NCI-H2081 treated with DMSO at 0.1 percent for 48 hours (cell line): ENCODE measurements at places on chromosomes 1 and 21.
A peak's percentile ranks its signal among the peaks of the same experiment; 100 is the strongest.

DNA sequence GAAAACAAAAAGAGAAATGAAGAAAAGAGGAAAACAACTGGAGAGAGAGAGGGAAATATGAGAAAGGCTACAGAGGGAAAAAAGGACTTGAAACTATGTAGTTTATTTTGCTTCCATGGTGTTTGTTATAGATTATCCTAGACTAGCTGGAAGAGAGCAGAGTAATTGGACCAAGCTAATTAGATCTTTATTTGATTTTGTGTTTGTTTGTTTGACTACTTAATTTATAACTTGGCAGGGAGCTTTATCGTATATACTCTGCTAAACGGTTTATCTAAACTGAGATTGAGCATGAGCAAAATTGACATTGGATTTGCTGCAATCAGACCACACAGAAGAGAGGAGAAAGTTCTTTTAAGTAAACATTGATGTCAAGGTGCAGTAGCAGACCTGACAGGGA is 443.8 kb upstream of the USP24 start:
- no peak for DNase-seq

GRCh38 chr1:30366911-30367310 is 356.5 kb downstream of the MATN1 start:
- no peak for DNase-seq

GRCh38 chr1:247716546-247716945 is at the start of gene OR6F1:
Gene OR6F1, minus strand, starts transcription at chr1:247716646. Its CDS starts 3,891 bp downstream, at chr1:247712755.
- no peak for DNase-seq

- no peak for DNase-seq
Measured at GRCh38 chr1:210707300-210708240, 378.9 kb downstream of the HHAT start.

DNA sequence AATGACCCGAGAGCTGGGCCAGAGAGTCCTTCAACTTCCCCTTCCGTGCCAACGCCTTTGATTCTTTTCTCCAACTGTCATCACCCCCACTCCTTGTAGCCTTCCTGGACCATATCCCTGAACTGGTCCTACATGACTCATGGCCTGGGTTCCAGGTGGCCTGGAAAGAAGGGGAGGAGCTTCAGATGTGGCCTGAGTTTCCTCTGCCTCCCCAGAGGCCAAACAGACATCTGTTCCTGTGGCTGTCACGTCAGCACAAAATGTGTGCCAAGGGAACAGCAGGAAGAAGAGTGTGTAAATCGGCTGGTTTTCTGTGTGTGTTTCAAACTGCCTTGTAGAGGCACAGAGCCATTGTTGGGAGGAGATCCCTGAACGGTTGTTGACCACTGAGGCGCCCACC is 24.9 kb upstream of the KIRREL1 start:
- DNase-seq: no peak

- DNase-seq: no peak
Measured at GRCh38 chr21:25904044-25904695, 169.4 kb downstream of the GABPA start.

DNA sequence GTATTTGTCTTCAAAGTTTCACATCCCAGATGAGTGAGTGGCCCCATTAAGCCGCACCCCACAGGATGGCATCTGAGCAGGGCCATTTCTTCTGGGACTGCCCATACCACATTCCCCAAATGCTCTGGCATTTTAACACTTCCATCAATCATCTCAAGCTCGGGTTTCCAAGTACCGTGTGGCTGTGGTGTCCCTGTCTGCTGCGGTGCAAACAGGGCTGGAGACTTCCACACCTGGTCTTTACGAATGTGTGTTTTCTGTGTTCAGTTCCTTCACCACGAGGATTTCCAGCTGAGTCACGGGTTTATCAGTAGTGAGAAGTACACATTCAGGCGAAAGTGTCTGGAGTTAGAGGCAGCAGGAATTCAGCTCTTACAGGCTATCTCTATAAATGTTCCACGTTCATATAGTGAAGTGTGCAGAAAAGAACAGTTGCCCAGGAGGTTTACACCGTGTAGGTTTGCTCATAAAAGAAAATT is 195.2 kb downstream of the RHOU start:
- no peak for DNase-seq

- peak; percentile 36 for DNase-seq
Measured at GRCh38 chr1:153796786-153797659, 21.8 kb downstream of the SLC27A3 start.

- DNase-seq: no peak
Measured at GRCh38 chr1:170284951-170285350, 139.2 kb downstream of the NTMT2 start.

GRCh38 chr1:164760569-164760968 is 201.6 kb downstream of the PBX1 start:
- no peak for DNase-seq

DNA sequence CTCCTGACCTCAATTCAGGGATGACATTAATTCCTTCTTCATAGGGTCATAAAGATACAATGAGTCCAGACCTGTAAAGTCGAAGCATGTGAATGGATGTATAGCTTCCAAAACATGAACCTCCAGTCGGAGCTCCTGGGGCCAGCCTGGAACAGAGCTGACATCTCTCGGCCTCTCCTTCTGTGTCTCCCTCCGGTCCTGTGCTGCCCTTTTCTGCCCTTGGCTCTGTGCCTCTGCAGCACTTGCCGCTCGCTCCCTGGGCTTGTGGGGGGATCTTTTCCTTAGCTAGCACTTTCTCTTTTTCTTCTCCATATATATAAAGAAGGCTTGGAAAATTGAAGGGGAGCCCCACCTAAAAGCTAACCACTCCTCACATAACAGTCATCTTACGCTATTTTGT is 42.5 kb downstream of the TMCC2 start:
- DNase-seq: no peak

- DNase-seq: no peak
Measured at GRCh38 chr1:225998560-225999226, 450 bp downstream of the SDE2 start.

GRCh38 chr1:159084152-159084551 is 7.6 kb upstream of the AIM2 start:
- DNase-seq: no peak

DNA sequence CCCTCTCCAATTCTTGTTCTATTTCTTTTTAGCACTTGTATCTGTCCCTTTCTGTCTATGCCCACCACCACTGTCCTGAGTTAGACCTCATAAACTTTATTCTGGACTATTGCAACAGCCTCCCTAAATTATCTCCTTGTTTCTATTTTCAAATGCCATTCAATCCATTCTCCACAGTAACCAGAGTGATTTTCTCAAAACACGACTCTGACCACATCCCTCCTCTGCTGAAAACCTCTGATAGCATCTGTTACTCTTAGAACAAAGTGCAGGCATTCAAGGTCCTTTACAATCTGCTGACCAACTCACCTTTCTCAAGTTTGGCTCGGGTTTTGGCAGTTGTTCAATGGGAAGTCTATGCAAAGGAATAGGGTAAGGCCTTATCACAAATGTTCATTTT is 22.8 kb upstream of the GPX7 start:
- no peak for DNase-seq

DNA sequence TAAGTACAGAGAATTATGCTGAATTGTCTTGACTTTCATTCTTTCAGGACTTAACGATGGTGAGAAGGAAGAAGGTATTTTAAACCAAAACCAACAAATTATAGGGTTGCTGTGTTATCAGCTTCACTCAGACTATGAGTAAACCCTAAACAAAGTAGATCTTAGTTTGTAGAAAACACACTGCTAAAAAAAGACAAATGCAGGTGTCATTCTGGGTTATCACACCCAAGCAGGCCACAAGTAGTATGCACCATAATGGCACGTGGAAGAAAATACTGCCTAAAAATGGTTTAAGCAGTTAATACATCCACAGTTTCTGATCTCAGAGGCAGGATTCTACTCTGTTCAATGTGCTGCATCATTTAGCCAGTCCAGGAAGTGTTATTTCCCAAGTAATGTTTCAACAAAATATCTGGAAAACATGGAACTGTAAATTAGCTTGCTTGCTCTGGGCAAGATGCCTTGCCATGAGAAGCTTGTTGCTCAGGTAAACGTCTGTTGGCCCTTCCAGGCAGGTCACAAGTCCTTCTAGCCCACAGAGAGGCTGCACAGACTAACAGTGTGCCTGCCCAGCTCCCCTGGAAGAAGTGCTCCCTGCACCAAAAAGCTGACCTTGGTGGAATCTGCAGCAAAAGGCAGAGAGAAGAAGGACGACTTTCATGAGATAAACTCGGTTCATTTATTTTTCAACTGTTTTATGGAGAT is 4.1 kb downstream of the DIPK1A start:
- DNase-seq: no peak

GRCh38 chr1:157101149-157101548 is 1.5 kb upstream of the ETV3L start:
- no peak for DNase-seq

DNA sequence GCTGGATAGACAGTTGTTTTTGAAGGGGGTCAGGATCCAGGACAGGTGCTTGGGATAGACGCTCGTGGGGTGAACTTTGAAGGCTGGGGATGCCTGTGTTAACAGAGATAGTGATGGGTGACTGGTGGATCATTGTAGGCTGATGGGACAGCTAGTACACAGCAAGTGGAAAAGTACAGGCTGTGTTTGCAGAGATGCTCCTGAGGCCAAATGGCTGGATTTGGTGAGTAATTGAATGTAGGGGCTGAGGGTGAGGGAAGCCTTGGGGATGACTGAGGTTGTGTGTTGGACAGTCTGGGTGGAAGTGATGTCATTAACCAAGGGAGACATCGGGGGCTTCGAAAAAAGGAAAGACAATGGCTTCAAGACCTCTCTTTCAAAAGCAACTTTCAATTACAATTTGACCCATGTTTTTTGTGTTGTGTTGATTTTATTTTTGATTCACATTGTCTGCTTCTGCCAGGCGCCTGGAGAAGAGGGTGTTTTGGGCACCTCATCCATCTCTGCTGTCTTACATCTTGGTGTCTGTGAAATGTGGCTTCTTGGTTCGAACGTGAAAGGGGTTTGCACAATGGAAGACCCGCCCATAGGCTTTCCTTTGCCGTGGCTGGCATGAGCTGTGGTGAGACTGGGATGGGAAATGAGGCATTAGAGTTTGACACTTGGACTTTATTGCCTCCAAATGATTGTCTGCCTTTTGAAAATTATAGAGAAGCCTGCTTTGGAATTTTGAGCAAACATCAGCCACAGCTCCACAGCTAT is 147.5 kb downstream of the FOXD2 start:
- no peak for DNase-seq

- DNase-seq: no peak
Measured at GRCh38 chr1:62778208-62778607, 5.7 kb upstream of the ATG4C start.

GRCh38 chr1:95084317-95085176 is 11.8 kb upstream of the ALG14 start:
- DNase-seq: no peak

DNA sequence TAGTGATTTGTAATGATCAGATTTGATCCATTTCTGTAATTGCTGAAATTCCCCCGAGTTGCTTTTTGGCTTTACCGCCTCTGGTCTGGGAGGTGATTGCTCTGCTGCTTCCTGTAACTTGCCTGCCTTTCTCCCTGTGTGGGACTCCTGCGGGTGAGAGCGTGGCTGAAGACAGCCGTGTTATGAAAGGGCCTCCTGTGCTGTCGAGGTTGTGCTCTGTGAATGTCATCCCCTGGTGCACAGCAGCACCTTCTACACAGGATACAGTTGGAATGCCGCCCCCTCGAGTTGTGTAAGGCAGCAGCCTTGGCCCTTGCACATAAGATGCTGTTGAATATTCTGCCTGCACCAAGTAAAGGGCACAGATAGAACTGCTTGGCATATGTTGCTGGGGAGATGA is 5.9 kb downstream of the SOD1 start:
- DNase-seq: no peak

DNA sequence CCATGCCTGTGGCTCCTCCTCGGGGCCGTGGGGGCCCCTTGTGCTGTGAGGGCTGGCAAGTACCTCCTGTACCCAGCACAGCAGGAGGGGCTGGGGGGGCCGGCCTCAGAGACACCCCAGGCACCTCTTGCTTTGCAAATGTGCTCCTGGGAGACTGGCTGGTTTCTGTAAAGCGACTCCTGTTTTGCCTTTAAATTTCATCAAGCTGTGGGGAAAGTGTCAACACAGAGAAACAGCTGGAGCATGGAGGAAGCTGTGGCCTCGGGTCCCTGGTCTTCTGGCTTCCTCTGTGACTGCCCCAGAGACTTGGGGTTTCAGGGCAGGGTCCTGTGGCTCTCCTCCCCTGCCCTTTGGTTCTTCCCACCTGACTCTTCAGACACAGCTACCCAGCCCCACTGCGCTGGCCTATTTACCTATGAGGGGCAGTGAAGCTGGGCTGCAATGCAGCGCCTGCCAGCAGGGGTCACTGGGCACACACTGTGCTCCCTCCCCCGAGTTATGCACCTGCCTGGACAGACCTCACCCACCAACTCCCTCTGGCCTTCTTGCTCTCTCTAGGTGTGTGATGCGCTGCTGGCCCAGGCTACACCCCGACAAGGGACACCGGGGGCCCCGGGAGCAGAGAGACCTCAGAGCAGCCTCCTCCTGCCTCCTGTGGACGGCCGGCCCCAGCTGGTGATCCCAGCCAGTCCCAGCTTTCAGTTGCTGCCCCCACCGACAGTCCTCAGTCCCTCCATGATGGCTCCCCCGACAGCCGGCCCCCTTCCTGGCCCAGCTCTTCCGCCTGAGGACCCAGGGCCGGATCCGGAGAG is 17.6 kb upstream of the PEX10 start:
- DNase-seq: no peak

DNA sequence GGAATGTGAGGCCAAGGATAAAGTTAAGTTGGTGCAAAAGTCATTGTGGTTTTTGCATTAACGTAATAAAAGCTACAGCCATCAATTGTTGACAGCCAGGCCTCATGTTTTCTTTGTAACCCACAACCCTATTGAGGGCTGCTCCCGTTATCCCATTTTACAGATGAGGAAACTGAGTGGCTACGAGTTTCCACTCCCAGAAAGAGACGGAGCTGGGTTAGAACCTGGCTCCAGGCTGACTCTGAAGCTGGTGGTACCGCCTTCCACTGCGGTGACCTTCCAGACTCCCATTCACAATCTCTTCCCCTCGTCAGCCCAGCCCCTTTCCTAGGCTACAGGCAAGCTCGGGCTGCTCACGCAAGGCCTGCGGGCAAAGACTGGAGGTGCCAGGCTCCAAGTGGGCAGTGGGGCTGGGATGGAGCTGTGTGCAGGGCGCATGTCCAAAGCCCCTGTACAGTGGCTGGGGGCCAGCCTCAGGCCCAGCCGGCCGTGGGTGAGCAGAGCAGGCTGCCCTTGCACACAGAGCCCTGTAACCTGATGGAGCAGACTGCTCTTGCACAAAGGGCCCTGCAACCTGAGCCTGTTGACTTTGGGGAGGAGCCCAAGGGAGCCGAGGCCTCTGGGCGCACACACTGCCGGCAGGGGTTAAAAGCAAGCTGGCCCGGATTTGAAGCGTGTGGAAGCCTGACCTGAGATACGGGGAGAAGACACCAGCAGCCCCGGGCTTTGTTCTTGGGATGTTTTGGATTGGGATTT is 97.4 kb upstream of the TMPRSS2 start:
- no peak for DNase-seq

- no peak for DNase-seq
Measured at GRCh38 chr1:193308438-193308837, 122.0 kb upstream of the B3GALT2 start.

- DNase-seq: no peak
Measured at GRCh38 chr21:42172596-42173483, 46.1 kb upstream of the ABCG1 start.

GRCh38 chr1:44707112-44707881 is 23.7 kb downstream of the RNU5D-1 start:
- DNase-seq: no peak
